ENCODE measurements at places on chromosomes 12 and 14. TPM values are rescaled to one million over a fixed set of nuclear protein-coding genes. Genes with fewer than 3 reads are reported as not detected.

- H3K27me3 ChIP-seq = peaks cover 2% of the 10 kb centered on the region
- DNase-seq = no peak
- no peaks in the 10 kb centered on the region for H3K36me3 ChIP-seq
- H3K4me3 ChIP-seq = no peak overlapping the region
- no peaks in the 10 kb centered on the region for H3K4me1 ChIP-seq
These were observed 89.9 kb downstream of the TBX5 start for GRCh38 chr12:114316076-114316475.

DNA sequence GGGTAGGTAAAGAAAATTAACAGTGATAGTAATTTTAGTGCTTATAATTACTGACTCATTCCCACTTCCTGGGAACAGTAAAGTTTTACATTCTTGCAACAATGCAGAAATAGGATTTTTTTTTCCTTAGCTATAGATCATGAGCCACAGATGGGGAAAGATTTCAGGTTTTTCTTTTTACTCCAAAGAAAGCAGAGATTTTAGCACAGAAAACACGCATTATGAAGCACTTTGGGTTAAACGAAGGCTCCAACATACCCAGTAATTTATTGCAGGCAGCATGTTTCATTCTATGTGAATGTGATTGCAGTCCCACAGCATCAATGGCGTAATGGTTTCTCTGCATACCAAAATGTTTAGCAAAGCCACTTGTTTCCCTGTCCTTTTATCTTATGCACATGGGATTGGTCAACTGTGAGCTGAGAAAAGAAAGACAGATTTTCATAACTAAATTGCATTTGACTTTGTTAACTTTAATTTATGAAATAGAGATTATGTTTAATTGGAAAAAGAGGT is 124.6 kb upstream of the E2F7 start:
- no peaks in the 10 kb centered on the region for H3K36me3 ChIP-seq
- no peak overlapping the region for H3K27ac ChIP-seq
- no peak for DNase-seq
- no peak overlapping the region for H3K4me3 ChIP-seq
- no peaks in the 10 kb centered on the region for H3K27me3 ChIP-seq

DNA sequence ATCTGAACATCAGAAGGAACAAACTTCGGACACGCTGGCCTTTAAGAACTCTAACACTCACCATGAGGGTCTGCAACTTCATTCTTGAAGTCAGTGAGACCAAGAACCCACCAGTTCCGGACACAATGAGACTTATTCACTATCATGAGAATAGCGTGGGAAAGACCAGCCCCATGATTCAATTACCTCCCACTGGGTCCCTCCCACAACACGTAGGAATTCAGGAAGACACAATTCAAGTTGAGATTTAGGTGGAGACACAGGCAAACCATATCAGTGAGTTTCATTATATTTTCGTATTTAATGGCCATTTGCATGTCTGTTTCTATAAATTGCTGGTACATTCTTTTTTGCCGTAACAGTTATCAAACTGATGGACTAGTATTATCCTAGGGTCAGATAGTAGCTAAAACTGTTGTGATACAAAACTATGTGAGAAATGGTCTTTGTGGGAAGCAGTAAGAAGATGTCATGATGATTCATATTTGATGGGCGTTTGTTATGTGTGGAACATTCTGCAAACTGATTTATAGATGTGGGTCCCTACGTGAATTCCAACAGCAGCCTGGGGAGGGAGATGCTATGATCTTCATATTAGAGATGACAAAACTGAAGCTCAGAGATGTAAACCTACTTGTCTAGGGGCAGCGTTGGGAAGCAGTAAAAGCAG is 282.4 kb upstream of the TMEM132C start:
- no peaks in the 10 kb centered on the region for H3K36me3 ChIP-seq
- DNase-seq = no peak
- no peak overlapping the region for H3K27ac ChIP-seq
- no peaks in the 10 kb centered on the region for H3K4me1 ChIP-seq
- no peak overlapping the region for H3K4me3 ChIP-seq
- H3K27me3 ChIP-seq = no peaks in the 10 kb centered on the region

DNA sequence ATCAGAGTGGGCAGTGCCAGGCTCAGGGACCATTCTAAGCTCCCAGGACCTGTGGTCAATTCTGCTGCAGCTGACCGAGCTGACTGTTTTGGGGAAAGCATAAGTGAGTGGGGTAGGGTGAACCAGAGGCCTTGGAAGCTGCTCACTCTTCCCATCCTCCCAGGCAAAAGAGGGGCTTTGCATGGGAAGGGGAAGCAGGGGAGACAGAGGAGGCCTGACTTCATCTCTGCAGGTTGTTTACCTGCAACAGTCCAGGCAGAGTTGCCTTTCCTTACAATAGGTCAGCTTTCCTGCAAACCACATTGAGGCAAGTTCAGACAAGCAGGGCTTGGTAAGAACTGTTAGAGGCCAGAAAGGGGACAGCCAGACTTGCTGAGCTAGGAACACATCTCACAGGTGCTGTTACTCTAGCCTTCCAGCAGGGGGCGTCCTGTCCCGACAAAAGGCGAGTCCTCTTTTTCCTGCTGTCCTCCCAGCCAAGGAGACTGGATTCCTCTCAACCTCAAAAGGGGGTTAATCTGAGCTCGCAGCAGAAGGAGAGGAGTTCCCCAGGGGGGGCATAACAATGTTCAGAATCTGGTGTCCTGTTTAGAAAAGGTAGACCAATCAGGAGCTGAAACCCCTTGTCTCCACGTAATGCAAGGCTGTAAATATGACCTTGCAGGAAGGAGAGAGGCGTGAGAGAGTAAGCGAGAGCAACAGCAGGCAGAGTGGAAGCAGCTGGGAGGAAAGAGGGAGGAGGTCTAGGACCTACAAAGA is 4.3 kb upstream of the DHRS2 start:
- H3K4me3 ChIP-seq = peak overlapping the region; percentile 35
- H3K4me1 ChIP-seq = peaks cover 5% of the 10 kb centered on the region
- H3K27me3 ChIP-seq = no peaks in the 10 kb centered on the region
- no peaks in the 10 kb centered on the region for H3K36me3 ChIP-seq
- no peak overlapping the region for H3K27ac ChIP-seq
- DNase-seq = peak; percentile 82

DNA sequence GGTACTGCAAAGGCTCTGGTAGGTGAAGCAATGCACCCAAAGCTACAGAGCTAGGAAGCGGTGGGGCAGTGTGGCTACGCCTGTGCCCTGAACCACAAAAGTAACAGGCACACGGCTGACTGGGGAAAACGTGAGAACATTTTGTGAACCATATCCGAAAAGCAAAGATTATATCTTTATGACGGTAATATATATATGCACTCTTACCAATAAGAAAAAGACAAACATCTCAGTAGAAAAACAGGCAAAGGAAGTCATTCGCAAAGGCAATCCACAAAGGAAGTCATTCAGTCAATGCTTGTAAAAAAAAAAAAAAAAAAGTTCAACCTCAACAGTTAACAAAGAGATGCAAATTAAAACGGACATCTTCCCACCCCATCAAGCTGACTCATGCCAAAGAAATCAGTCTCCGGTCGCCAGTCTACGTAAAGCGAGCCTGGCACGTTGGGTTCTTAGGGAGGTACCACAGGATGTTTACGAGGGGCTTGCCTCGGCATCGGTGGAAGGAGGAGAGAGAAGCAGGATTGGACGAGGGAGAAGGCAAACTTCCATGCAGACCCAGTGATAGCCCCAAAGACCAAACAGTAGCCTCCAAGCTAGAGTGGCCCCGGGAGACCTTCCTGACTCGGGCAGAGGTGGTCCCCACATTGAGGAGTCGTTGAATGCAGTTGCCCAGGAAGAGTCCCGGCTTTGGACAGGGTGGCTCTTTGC is 39.4 kb upstream of the PPP2R5C start:
- H3K27me3 ChIP-seq = no peaks in the 10 kb centered on the region
- peaks cover 35% of the 10 kb centered on the region for H3K4me1 ChIP-seq
- peak; percentile 88 for DNase-seq
- peak overlapping the region; percentile 94 for H3K27ac ChIP-seq

DNA sequence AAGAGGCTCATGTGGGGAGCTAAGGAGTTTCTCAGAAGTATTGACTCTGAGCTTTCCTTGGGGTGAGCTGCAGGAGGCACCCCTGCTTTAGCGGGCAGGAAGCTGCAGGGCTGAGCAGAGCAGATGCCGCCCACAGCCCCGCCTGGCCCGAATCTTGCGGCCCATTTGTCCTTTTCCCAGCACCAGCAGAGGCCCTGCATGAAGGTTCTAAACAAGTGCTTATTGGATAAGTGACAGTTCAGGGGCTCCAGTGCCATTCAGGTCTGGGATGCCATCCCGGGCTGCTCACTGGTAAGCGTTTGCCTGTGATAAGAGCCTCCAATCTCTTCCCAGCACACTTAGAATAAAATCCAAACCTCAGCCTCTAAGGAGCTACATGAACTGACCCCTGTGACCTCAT is 11.4 kb downstream of the RILPL1 start:
- no peak overlapping the region for H3K27ac ChIP-seq
- DNase-seq = no peak
- no peak overlapping the region for H3K4me3 ChIP-seq

DNA sequence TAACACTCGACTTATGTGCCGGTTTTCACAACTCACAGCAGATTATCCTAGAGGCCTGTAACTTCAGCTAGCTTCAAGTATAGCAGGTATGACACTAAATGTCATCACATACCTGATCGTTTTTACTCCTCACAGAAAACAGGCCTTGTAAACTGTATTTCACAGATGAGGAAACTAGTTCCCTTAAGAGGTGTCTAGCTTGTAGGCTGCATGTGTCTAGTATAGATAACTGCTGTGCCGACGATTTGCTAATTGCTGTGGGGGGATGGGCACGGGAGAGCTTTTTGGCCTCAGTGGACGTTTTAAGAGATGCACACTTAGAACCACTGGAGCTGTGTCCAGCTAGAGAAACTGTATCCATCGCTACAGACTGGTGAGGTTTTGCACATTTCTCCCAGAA is 78.8 kb downstream of the PAPOLA start:
- H3K27ac ChIP-seq = no peak overlapping the region
- H3K36me3 ChIP-seq = no peaks in the 10 kb centered on the region
- H3K27me3 ChIP-seq = peaks cover 5% of the 10 kb centered on the region
- H3K4me3 ChIP-seq = no peak overlapping the region

- H3K27me3 ChIP-seq = no peaks in the 10 kb centered on the region
- H3K4me1 ChIP-seq = no peaks in the 10 kb centered on the region
- peak; percentile 14 for DNase-seq
- no peak overlapping the region for H3K4me3 ChIP-seq
- H3K36me3 ChIP-seq = peaks cover 24% of the 10 kb centered on the region
These were observed 294.2 kb downstream of the MED13L start for GRCh38 chr12:115983226-115983798.

- no peak overlapping the region for H3K27ac ChIP-seq
- peaks cover 12% of the 10 kb centered on the region for H3K4me1 ChIP-seq
- no peaks in the 10 kb centered on the region for H3K36me3 ChIP-seq
- DNase-seq = no peak
These were observed 134.7 kb downstream of the FGD4 start for GRCh38 chr12:32533971-32534590.

GRCh38 chr12:111441107-111441928 is 35.6 kb downstream of the SH2B3 start:
- no peak overlapping the region for H3K27ac ChIP-seq
- peaks cover 90% of the 10 kb centered on the region for H3K4me1 ChIP-seq
- peaks cover 5% of the 10 kb centered on the region for H3K36me3 ChIP-seq
- no peak overlapping the region for H3K4me3 ChIP-seq
- DNase-seq = no peak
- H3K27me3 ChIP-seq = no peaks in the 10 kb centered on the region

DNA sequence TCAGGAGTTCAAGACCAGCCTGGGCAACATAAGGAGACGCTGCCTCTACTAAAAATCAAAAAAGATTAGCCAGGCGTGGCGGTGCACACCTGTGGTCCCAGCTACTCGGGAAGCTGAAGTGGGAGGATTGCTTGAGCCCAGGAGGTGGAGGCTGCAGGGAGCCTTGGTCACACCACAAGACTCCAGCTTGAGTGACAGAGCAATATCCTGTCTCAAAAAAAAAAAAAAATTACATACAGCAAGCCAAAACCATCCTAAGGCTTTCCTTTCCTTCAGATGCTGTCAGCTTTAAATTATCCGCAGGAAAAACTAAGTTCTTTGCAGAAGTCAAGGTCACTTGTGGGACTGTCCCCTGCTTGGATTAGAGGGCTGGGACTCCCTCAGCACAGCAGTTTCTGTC is 1.3 kb downstream of the CS start:
- no peaks in the 10 kb centered on the region for H3K27me3 ChIP-seq
- DNase-seq = no peak
- peak overlapping the region; percentile 71 for H3K27ac ChIP-seq
- H3K4me3 ChIP-seq = peak overlapping the region; percentile 91

GRCh38 chr12:130031571-130032189 is 127.9 kb upstream of the TMEM132D start:
- H3K36me3 ChIP-seq = no peaks in the 10 kb centered on the region
- H3K4me1 ChIP-seq = no peaks in the 10 kb centered on the region
- no peak overlapping the region for H3K4me3 ChIP-seq
- DNase-seq = peak; percentile 81
- no peak overlapping the region for H3K27ac ChIP-seq
- peaks cover 57% of the 10 kb centered on the region for H3K27me3 ChIP-seq

Gene NPAS3
- total RNA-seq = not detected

Gene LHX5
- not detected for total RNA-seq

Gene MYO1H
- total RNA-seq = not detected

Gene AQP2
- not detected for total RNA-seq

Gene GUCY2C
- total RNA-seq = not detected
